ENCODE measurements at places on chromosomes 5 and 9. TPM values are rescaled to one million over a fixed set of nuclear protein-coding genes. Genes with fewer than 3 reads are reported as not detected.

FBLL1 gene
- polyA plus RNA-seq, result not detected

DNA sequence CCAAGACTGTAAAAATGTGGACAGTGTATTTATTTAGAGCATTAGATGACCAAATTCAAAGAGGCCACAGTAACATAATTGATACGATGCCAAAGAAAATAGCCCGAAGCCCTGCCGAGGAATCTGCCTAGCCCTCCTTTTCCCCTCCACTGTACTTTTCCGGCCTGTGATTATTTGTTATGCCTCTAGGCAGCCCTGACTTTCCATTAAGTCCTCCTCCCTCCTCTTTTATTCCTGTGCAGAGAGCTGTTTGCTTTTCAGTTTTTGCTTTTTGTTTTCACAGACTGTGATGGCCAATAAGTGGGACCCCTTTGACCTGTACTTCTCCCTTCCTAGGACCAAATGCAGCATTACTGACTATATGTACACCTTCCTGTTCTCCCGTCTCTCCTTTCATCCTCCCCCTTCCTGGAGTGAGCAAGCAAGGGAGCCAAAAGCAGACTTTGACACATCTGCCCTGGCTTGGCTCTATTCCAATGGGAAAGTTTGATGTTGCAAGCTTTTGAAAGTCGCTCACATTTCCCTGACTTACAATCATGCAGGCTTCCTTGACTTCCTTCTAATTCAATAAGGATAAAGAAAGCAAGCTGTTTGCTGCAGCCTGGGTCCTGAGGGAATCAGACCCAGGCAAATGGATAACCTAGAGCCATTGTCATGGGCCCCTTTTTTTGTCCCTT is 76.1 kb downstream of the NREP start:
- no peak for DNase-seq

C5orf46 gene
- polyA plus RNA-seq, result not detected

DNA sequence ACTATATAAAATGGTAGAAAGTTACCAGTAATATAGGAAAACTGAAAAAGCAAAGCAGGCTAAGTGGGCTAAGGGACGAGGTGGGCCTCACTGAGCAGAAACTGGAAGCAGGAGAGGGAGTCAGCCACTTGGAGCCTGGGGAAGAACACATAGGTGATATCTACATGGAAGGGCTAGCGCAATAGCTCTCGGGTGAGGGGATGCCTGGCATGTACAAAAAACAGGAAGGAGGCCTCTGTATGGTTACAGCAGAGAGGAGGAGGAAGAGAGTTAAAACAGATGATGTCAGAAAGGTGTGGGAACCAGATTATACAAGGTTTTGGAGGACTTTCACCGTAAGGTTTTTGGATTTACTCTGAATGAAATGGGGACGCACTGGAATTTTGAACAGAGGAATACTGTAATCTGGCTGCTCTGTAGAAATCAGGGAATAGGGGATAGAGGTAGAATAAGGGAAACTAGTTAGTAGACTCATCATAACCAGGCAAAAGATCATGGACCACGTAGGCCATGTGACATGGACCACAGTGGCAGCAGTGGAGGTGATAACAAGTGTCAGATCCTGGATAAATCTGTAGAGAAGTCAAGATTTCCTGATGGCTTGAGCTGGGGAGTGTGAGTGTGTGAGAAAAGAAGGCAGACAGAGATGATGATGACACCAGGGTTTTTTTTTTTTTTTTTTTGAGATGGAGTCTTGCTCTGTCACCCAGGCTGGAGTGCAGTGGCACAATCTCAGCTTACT is 52.5 kb downstream of the FNBP1 start:
- DNase-seq, result peak; percentile 30

DNA sequence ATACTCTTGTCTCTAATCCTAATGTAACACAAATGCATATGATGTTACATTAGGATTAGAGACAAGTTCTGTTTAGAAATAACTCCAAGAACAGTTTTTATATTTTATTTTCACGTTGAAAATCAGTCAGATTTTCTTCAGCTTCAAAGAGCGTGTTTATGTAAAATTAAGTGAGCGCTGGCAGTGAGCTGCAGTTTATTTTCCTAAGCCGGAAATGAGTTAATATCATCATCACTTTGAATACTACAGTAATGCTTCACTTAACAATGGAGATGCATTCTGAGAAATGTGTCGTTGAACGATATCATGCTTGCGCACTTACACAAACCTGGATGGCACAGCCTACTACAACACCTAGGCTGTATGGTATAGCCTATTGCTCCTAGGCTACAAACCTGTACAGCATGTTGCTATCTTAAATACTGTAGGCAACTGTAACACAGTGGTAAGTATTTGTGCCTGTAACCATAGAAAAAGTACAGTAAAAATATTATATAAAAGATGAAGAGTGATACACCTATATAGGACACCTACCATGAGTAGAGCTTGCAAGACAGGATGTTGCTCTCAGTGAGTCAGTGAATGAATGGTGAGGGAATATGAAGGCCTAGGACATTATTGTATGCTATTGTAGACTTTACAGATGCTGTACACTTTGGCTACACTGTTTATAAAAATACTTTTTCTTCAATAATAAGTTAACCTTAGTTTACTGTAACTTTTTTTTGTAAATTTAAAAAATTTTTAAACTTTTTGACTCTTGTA is 65.9 kb upstream of the C5orf46 start:
- DNase-seq, result no peak

PLK2 gene
- 2.6 TPM for polyA plus RNA-seq

DNA sequence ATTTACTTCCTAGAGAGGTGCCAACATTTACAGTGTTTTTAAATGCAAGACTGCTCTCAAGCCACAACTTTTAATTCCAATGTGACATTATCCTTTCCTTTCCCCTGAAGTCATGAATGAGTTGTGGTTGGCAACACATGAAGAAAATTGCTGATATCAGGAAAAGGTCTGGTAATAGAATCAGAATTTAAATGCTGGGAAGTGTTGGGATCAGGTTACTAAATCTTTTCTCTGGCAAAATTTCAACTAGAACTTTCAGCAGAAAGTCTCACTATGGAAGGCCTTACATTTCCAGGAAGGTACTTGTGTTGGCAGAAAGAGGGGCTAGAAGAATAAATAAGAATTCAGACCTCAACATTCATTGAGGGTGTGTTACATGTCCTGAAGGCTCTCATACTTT is 10.6 kb upstream of the SLC44A1 start:
- no peak for DNase-seq

- DNase-seq, result no peak
Measured at GRCh38 chr9:137025517-137025966, 2.5 kb downstream of the ABCA2 start.

DNA sequence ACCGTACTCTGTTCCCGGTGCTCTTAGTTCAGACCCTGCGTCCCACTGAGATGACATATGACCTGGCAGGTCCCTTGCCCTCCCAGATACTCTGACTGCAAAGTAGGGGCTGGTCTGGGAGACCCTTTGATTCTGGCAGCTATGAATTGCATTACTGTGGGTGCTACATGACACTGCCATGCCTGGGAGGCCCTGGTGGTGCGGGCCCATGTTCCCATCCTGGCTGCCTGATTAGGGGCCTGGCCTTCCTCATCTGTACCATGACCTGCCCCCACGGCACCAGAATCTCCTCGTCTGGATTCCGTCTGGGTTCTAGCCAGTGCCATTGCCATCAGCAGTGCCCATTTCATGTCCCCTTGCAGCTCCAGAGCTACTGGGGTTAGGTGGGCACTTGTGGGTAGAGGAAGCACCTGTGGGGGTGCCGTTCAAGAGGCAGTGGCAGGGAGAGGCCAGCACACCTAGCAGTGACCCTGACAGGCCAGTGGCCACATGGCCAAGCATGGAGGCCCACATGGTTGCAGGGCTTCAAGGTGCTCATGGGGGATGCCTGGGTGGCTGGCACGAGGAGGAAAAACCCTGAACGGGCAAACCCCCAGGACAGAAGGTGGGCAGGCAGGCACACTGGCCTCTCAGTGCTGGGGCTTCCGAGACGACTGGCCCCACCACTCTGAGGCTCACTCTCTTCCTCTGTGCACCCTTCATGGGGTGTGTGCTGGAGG is 69.7 kb downstream of the PHF2 start:
- peak; percentile 11 for DNase-seq

GRCh38 chr5:168529374-168530234 is 499 bp downstream of the FBLL1 start:
- DNase-seq, result no peak

DNA sequence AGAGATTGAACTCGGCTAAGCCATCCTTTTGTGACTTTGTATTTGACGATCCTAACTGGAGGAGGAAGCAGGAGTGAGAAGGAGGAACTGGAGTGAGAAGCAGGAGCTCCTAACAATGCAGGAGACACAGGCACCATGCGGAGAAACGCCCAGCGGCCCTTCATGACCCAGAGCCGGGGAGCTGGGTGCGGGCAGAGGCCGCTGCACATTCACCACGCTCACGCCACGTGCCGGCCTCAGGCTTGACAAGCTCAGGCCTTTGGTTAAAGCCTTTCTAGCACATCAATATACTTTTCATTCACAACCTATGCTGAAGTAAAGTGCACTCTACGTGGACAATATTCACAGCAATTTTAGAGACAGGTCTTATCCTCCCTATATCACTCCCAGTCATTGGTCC is 124.8 kb upstream of the FAM120A start:
- DNase-seq, result no peak

HTR4 gene
- polyA plus RNA-seq, result not detected

NOTCH1 gene
- 1.9 TPM for polyA plus RNA-seq

- no peak for DNase-seq
Measured at GRCh38 chr9:2132484-2133082, 117.4 kb downstream of the SMARCA2 start.

DNA sequence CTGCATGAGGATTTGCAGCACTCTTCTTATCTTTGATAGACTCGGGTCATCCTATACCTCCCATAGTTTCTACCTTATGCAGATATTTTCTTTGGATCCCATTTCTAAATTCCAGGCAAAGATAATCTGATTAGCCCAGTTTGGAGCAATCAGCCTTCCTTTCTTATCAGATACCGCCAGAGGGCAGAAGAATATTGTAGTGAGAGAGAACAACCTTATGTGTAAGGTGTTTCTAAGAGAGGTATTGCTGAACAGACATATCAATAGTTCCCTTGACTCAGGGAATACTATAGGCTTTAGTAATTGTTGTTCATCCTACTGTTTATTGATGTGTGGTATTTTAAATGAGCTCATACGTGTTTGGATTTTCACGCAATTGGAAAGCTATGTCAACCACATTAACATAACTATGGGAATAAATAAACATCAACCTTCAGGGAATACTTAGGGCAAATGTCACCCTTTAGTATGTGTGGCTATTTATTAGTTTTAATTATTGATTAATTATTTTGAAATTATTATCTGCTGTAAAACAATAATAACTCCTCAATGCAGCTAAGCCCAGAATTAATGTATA is 1435.2 kb upstream of the CDH9 start:
- DNase-seq, result no peak

- DNase-seq, result peak; percentile 14
Measured at GRCh38 chr5:82641331-82642003, 363.3 kb upstream of the RPS23 start.

Data from naive thymus-derived CD4-positive, alpha-beta T cell (primary cell).